ENCODE measurements at places on chromosomes 12 and 14.

GRCh38 chr14:86852530-86852929 is 1140.5 kb downstream of the GALC start:
- DNase-seq = no peak

DNA sequence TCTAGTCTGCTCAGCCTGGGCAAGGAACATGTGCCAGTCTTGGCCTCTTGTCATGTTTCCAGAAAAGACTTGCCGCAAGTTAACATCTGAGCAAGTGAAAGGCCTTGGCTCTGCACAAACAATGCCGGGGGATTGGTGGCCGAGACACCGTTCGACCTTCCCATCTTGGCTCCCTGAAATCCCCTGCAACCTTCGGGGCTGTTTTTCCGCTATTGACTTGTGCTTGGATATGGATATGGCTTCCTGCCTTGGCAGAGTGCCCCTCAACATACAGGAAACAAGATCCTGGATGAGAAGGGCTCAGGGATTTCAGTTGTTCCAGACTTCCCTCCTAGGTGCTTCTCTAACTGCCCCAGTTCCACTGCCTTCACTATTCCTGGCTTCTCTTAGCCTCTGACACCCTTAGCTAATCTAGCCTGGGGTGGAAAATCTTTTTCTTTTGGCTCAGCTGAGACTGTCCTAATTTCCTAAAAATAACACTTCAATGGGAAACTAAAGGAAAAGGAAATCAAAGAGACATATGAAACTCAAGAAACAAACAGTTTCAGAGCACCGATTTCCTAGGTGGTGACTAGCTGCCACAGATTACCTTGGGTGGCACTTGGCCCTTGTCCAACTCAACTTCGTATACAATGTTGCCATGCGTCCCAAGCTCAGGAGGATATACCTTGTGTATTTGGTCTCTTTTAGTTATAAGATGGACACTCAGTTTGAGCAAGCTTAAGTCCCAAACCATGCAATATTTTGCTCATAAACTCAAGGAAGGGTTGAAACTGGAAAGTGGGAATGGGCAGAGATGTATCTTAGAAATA is 33.9 kb downstream of the RDH12 start:
- no peak for DNase-seq

- no peak for DNase-seq
Measured at GRCh38 chr14:73722581-73722980, 8.4 kb upstream of the PNMA1 start.

DNA sequence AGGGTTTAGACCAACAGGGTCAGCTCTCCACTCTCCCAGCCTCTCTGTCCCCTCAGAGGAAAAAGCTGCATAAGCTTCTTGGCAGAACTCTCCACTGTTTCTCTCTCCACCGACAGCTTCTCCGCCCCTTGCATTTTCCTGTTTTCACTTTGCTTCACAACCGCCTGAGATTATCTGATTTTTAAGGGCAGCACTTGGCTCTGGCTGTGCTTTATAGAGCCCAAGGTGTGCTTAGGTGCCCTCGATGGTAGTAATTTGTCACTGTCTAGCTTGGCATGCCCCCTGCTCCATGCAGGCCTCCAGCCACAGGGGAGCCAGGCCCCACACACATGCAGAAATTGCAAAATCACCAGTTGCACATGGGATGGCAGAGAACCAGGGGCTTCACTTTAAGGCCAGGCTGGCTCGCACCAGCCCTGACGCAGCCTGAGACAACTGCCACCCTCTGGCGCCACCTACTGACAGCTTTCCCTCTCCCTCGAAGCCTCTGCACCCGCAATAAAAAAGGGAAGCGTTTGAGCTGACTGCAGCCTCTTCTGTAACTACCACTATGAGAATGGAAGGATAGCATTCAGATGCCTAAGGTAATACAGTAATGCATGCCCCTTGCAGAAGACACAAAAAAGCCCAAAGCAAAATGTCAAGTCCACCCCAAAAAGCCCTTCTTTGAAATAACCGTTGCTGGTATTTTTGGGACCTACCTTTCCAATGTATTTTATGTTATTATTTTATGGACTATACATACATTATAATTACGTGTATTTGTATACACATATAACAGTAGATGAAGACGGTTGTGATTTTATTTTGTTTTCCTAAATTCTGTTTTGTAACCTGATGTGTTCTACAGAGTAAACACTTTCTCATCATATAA is 32.0 kb upstream of the RIMBP2 start:
- peak; percentile 23 for DNase-seq

DNA sequence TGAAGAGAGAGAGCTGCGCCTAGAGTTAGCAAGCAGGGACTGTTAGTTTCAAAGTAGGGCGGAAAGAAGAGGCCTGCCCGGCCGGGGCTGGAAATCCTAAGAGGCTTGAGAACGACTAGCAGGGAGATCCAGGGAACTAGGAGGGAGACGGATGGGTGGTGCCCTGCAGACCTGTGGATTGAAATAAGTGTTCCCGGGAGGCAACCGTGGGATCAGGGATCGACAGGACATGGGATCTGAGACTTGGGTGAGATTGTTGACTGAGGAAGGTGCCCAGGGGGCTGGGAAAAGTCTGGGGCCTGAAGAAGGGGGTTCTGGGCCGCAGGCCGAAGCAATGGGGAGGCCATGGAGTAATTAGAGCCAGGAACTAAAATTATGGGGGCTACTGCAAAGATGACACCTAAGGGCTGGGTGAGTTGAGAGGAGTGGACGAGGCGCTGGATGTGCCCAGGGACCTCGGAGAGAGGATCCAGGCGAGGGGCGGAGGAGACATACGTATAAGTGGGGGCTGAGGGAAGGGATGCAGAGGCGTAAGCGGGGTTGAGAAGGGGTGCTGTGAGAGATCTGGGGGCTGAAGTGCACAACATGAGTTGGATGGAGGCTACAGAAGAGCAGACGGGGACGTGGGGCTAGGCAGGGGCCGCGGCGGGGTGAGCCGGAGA is 635 bp downstream of the LTA4H start:
- DNase-seq = no peak

DNA sequence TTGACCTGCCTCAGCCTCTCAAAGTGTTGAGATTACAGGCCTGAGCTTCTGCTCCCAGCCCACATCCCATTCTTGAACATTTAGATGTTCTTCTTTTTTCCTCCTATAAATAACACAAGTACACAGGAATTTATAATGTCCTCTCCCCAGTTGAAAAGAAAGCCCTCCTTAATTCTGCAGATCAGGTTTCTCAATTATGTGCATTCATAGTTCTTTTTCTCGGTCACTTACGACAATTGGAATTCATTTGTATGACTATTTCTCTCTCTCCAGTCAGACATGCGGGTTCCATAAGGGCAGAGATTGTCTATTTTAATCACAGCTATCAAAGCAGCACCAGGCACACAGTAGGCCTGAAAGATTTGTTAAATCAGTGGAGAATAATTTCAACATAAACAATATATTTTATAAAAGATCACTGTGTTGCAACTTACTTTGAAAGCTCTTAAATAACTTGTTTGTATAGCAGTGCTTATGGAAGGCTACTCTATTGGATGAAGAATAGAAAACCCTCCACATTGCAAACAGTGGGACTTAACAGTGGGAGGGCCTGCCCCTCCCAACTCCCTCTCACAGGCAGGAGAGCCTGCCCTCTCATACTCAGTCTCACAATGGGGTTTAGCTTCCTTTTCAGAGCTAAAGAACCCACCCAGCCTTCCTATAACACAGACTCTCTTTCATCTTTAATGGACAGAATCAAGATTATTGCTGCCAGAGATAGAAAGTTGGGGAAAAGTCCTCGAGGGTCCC is 84.1 kb upstream of the TRAF3 start:
- DNase-seq = no peak

GRCh38 chr14:55107766-55108554 is 21.1 kb upstream of the LGALS3 start:
- no peak for DNase-seq

- no peak for DNase-seq
Measured at GRCh38 chr14:39957290-39957689, 525.1 kb upstream of the FBXO33 start.

- DNase-seq = no peak
Measured at GRCh38 chr14:23903442-23903841, 50.1 kb upstream of the DHRS4 start.

- DNase-seq = no peak
Measured at GRCh38 chr12:76183459-76184186, 99.1 kb upstream of the NAP1L1 start.

- no peak for DNase-seq
Measured at GRCh38 chr12:65656156-65656882, 168.0 kb upstream of the HMGA2 start.

DNA sequence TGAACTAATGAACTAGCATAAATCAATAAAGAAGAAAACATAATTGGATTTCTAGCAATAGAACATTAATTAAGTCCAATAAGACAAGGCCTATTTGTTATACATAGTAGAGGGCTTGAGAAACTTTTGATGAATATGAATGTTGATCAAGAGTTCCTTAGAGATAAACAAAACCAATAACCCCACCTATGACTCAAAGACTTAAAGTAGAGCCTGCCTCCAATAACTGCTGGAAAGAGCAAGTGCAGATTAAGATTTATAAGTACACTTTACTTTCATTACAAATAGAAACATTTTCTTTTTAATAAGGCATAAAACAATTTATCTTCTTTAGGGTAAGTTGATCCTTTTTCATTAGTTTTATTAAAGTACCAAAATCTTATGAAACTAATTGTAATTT is 185.7 kb downstream of the SRGAP1 start:
- DNase-seq = no peak
